Naive thymus-derived CD4-positive, alpha-beta T cell (primary cell): ENCODE measurements at places on chromosomes 6 and 20. TPM values are rescaled to one million over a fixed set of nuclear protein-coding genes. Genes with fewer than 3 reads are reported as not detected.

OPRL1 gene
- 0.81 TPM for total RNA-seq

GSTA3 gene
- total RNA-seq = not detected

CYP24A1 gene
- total RNA-seq = not detected

ADGRF5 gene
- total RNA-seq = not detected in 2 replicates

KCNK5 gene
- total RNA-seq = not detected

C6orf15 gene
- total RNA-seq = not detected

TP53TG5 gene
- total RNA-seq = not detected

PLTP gene
- total RNA-seq = not detected

SOD2 gene
- 105 TPM for total RNA-seq

PSORS1C1 gene
- total RNA-seq = not detected

LRRN4 gene
- not detected for total RNA-seq

OOEP gene
- 0.41 and 1.2 TPM in 2 replicates for total RNA-seq

TXLNB gene
- total RNA-seq = 0.56 and 1.1 TPM in 2 replicates

TBXT gene
- total RNA-seq = not detected

STMND1 gene
- total RNA-seq = not detected
